ENCODE measurements at places on chromosomes 7 and 10.

GRCh38 chr7:153389261-153389660 is 629.7 kb downstream of the ACTR3B start:
- DNase-seq = no peak

DNA sequence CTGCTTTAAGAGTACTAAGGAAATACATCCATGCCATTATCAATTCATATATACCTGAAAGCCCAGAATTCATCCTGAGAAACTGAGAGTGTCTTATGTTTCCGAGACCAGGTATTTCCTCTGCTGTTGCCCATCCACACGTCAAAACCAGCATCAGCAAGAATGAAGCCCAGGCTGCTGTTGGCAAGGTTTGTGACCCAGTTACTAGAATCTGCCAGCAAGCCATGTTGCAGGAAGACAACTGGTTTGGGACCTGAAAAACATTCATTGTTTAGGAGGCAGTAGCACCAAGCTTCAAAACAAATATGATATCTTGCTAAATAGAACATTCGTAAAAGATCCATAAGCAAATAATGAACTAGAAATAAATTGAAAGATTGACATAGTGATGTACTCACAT is 21.0 kb upstream of the CH25H start:
- no peak for DNase-seq

GRCh38 chr10:128306966-128307365 is 180.7 kb upstream of the MKI67 start:
- no peak for DNase-seq

DNA sequence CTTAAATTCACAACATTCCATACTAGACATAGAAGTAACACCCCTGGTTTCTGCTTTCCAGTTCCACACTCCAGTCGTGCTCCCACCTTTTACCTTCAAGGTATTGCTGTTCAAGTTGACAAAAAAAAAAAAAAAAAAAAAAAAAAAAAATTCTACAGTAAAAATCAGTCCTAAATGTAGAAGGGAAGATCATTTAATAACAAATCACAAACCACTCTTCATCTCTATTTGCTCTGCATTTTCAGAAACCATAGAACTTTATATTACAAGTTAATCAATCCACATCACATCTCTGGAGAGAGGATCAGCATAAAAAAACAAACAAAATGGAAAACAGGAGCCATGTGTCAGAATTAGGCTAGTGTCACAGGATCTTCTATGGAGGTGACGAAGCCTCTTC is 206.3 kb upstream of the KLF14 start:
- DNase-seq = no peak

DNA sequence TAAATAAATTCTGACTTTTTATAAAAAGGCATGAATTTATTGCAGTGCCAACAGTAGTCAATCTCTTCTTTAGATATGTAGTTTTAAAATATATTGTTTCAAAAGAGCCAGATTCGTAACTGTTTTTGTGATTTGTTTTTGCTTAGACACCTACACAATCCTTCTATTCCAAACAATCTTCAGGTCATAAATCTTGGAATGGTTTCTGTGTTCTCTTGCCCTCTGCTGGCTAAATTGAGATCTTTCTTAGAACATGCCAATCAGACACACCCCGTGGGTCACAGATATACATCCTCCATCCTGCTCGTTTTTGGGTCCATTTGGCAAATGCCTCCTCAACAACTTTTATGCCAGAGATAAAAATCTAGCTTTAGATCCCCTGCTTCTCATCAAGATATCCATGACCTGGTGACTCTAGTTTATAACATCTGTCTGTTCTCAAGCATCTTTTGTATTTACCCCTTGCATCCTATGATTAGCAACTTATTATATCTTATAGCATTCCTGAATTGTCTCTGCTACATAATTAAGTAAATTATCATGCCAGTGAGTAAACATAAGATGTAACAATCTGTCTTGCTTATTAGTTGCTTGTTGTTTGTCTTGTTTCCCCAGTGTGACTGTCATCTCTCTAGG is 35.3 kb upstream of the IFRD1 start:
- no peak for DNase-seq

- DNase-seq = no peak
These were observed 77.6 kb upstream of the PRLHR start for GRCh38 chr10:118672766-118673715.

DNA sequence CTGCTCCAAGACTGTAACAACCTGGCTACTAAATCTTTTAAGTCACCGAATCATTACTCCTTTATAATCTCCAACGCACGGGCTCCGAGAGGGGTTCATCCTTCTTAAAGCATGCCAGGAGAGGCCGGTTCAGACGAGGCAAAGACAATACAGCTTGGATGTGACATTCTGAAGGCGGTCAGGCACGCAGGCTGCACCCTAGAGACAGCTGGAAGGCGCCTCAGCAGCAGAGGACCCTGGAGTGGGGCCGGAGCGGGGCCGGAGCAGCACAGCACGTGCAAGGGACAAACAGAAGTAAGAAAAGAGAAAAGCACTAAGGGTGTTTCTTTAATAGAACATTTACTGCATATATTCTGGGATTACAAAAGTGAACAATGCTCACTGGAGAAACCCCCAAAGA is 97.8 kb upstream of the PPP2R2D start:
- DNase-seq = no peak

DNA sequence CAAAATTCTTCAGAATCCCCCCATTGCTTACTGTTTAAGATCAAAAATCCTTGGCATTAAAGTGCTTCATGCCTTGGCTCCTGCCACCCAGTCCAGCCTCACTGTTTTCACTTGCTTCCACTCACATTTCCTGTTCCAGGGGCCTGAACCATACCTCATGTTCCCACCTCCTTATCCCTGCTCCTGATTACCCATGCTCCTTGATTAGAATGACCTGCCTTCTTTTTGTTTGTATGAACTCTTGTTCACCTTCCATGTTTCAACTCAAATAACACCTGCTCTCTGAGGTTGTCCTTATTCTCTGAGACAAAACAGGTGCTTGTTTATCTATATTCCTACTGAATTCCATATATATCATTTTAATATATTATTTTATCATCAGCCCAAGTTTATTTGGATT is 77.1 kb upstream of the VSTM2A start:
- no peak for DNase-seq

DNA sequence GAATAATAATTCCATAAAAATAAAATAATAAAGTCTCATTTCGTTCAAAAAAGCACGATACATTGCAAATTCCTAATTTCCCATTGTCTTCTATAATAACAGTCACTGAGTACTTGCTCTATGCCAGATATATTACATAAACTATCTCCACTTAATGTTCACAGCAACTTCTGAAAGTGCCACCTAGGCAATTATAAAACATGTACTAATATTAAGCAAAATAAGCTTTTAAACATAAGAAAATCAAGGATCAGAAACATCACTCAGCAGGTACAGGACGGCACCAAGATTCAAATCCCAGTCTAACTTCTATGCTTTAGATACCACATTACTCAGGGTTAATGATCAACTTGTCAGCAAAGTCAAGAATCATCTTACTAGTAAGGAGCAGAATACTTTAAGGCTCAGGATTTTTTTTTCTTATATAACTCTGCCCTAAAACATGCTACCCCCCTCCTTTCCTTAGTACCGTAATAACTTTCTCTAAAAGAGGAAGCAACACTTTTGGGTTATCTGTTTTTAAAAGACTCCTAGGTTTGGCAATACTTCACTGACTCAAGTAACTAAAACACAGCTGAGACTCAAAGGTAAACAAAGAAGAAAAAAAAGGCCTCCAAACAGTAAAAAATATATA is 51.3 kb downstream of the USP6NL start:
- no peak for DNase-seq

DNA sequence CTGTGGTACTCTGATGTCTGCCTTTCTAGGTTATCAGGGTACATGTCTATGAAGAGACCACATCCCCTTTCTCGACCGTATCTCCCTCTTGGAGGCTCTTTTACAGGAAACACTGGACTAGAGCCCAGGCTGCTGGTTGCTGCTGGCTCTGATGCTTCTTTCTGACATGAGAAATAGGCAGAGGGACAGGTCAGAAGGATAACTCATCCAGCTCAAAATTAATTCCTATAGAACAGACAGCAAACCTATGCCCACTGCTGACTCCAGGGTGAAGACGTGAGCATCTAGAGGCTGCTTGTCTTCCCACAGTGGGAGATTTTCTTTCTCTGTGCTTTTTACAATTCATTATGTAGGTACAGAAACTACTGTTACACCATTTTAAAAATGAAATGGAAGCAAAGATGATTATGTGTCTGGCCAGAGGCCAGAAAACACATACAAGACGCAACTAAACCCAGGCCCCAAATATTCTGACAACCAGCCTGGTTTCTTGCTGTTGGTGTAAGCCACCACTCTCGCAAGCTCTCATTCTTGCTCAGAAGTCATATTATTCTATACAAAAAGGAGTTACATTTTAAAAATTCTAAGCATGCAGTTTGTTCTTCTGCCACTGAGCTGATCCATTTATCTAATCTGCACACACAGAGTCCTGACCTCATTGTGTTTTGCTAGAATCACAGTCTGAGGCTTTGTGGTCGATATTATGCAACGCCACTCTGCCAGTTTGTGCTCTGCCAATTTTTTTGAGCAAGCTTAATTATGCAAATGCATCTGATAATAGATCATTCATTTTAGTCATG is 424.3 kb downstream of the KIF20B start:
- no peak for DNase-seq

- no peak for DNase-seq
These were observed 515.6 kb downstream of the CALN1 start for GRCh38 chr7:71896535-71896934.

DNA sequence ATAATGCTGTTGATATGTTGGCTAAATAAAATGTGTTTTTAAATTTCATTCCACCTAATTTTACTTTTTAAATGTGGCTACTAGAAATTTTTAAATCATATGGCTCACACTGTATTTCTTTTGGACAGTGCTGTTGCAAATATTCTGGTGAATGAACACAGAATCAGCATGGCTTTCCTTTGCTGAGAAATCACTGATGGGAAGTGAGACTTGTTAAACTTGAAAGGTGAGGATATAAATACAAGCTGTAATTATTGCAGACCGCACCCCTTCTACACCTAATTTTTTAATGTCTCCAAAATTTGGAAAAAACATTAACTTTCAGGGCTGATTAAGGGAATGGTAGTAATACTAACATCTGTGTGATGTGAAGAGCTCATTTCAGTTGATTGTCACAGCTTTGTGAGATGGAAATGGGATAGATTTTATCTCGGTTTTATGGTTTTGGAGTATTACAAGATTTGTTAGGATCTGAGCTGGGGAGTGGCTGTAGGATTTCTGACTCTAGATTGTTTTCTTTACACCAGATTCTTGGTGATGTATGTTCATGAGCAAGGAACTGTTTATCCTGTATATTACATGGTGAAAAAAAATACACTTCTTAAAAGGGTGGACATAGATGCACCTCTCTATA is 1.3 kb downstream of the MIOS start:
- DNase-seq = no peak

- DNase-seq = no peak
These were observed 50.4 kb upstream of the PLEKHA1 start for GRCh38 chr10:122323941-122324675.

DNA sequence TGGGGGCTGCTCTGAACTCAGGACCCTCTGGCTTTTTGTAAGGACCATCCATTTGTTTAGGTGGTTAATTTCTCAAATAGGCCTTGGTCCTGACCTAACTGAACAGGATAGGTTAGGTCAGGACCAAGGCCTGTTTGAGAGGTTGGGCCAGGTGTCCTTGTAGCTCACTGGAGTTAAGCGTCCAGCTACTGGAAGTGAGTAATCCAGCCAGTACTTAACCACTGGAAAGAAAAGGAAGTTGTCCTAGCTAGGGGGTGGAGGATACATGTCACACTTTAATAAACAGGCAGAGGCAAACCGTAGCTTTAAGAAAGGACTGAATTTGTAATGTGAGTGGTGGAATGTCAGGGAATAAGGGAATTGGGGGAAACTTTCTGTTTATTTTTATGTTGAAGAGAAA is 96.0 kb downstream of the GPR85 start:
- no peak for DNase-seq

GRCh38 chr10:119658274-119658673 is 7.1 kb downstream of the BAG3 start:
- no peak for DNase-seq

GRCh38 chr7:8430643-8431042 is 2.8 kb upstream of the NXPH1 start:
- no peak for DNase-seq

DNA sequence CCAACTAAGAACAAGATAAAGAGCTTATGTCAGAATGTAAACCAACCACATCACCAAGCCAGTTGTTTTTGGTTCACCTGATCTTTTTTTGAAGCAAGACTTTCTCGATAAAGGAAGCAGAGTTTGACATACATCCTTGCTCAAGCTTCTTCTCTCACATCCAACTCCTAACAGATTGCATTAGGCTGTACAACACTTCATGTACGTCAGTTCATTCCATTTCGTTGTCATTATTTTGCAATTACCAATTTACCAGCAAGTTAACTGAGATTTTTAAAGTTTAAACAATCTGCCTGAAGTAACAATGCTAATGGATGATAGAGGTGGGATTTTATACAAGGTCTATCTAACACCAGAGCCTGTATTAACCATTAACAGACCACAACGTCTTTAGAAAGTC is 41.0 kb downstream of the NRAP start:
- DNase-seq = no peak

DNA sequence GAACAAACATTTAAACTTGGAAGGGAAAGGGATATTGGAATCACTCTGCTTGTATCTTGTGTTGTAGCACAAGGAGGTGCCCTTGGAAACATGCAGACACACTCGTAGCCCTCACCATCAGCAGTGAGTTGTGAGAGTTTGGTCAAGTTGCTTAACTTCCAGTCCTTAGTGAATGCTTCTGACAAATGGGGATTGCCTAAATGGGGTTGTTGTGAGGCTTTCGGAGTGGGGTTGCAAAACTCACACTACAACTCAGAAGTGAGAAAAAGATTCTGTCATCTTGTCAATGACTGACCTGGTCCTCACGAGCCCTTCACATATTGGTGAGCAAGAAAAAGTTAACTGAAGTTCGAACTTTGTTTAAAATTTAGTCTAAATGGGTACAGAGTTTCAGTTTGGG is 29.0 kb upstream of the GSDME start:
- DNase-seq = no peak

GRCh38 chr7:32500922-32501341 is 5.6 kb downstream of the AVL9 start:
- DNase-seq = no peak

DNA sequence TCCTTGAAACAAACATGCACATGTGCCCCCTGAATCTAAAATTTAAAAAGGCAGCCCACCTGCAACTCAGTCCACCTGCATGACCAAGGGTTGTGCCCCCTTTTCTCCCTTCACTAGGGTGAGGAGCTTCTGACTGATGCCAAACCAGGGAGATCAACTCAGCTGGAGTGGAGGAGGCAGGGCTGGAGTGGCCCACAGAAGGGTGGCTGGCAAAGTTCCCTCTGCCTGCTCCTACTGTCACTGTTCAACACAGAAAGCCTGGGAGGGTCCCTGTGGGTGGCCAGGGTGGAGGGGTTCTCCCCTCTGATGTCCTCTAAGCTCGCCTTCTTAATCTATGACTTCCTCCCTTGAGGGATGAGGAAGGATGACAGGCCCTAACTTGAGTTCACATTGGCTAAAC is 55.7 kb upstream of the ANTXRL start:
- no peak for DNase-seq

GRCh38 chr10:87961314-87961713 is 97.9 kb downstream of the PTEN start:
- no peak for DNase-seq
